ENCODE measurements at places on chromosomes 11 and 22.

DNA sequence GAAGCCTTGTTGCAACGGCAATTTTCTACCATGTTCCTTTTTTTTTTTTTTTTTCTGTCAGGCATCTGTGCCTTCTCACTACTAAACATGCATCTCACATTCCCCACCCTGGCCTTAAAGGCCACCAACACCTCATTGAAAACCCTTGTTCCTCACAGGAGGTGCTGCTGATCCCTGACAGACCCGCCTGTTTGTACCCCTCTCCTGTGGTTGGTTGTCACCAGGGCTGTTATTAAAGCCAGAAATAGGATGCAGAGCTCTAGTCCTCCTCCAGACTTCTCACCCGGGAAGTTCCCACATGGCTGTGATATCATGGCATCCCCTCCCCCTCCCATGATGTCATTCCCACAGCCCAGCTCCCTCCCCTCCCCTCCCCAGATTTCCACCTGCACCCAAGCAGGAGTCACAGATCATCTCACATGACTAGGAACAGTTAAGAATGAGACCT, 302.8 kb upstream of the NCAM1 start:
- no peak for DNase-seq

DNA sequence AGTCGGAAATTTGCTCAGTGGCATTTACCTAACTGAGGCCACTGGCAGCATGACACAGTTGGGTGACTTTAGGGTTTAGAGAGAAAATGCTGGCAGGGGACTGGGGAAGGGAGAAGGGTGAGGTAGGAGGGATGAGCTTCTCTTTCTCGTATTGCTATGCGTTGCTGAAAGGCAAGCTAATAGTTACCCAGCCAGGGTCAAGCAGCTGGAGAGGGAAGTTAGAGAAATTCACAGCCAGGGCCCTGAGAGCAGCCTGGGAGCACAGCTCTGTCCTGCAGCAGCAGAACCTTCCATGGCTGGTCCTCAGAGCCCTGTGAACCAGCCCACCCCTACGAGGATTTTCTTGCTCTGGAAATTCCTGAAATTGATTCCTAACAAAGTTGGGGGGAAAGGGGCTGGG, 679.6 kb downstream of the NTM start:
- no peak for DNase-seq

DNA sequence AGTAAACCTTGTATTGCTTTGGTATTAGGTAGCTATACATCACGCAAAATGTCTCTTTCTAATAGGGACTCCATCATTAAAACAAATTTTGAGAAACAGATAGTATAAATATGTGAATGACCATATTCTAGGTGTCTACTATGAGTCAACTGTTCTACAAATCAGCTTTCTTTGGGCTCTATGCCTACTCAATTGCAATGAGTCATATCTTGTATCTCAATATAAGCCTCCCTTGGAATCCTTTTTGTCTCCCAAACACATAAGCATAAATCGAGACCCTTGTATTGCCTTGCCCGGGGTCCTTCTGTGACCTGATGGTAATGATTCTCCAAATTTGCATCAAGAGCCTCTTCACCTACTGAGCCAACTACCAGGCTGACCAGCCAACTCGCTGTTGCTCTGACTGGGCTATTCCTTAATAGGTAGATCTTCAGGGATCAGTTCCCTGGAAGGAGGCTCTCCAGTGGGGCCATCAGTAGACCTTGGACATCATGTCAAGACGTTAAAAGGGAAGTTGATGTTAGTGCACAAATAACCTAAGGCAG, 22.2 kb downstream of the BLID start:
- DNase-seq: no peak

DNA sequence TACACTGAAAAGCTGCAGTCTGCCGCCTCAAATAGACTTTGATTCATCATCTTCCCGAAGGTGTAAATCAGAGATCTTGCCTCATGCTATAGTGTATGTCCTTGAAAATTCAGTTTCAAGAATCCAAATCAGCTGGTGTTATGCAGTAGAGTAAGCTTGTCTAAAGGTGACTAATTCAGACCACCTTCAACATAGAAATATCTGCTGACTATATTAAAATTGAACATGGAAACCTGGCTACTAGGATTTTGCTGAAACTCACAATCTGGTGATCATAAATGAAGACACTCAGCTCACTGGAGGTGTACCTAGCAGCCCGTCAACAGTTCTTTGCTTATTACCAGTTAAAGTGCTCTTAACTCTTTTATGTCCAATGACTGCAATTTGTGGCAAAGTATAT, 266.6 kb downstream of the CADM1 start:
- no peak for DNase-seq

DNA sequence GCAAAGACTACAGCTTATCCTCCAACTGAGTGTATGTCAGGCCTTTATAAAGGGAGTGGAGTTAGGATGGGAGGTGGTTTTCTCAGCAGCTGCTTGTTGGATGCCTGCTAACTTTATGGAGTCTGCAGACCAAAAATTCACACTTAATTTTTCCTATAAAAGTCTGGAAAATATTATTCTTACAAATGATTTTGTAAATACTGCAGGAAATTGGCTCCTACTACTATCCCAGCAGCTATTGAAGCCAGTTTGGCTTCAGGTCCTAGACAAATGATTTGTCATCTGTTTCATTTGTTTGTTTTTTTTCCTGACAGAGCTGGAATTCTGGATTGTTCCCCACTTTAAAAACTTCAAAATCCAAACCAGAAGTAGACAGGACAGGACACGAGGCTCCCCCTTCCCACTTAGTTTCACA, 292.5 kb downstream of the TMEM135 start:
- no peak for DNase-seq

DNA sequence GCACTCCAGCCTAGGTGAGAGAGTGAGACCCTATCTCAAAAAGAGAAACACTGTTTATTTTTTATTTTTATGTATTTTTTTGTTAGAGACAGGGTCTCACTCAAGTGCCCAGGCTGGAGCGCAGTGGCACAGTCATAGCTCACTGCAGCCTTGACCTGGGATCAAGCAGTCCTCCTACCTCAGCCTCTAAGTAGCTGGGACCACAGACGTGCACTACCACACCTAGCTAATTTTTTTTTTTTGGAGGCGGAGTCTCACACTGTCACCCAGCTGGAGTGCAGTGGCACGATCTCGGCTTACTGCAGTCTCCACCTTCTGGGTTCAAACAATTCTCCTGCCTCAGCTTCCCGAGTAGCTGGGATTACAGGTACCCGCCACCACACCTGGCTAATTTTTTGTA, 6.4 kb downstream of the RBX1 start:
- no peak for DNase-seq

- no peak for DNase-seq
Measured at GRCh38 chr11:130634961-130635473, 186.6 kb downstream of the ADAMTS15 start.

GRCh38 chr11:61059260-61059752, 43.0 kb upstream of the CD5 start:
- DNase-seq: no peak

- DNase-seq: peak; percentile 28
Measured at GRCh38 chr11:66950112-66950535, 8.1 kb downstream of the PC start.

GRCh38 chr11:12052676-12053605, 44.5 kb upstream of the DKK3 start:
- DNase-seq: no peak

DNA sequence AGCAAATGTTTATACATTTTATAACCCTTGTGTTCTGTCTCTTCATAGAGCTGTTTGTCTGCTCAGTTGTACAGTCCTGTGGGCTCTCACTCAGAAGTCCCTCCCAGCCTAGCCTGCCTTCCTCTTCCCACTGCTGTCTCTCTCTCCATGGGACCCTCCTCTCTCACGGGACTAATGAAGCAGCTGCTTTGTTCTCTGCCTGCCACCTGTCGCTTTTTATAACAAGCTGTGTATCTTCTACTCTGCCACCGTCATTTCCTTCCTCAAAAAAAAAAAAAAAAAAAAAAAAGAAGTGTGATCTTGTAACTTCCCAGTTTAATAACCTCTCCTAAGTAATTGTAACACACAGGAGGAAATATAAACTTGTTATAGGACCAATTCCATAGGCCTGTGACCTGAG, 92.2 kb upstream of the ALKBH3 start:
- DNase-seq: no peak

- no peak for DNase-seq
Measured at GRCh38 chr11:70358753-70359152, 39.6 kb upstream of the CTTN start.

GRCh38 chr22:22440188-22440587, 68.4 kb downstream of the ZNF280B start:
- no peak for DNase-seq

- DNase-seq: no peak
Measured at GRCh38 chr11:20459865-20460264, 72.3 kb downstream of the PRMT3 start.

GRCh38 chr11:22449441-22449840, 111.3 kb downstream of the SLC17A6 start:
- DNase-seq: no peak

- no peak for DNase-seq
Measured at GRCh38 chr22:28064920-28065319, 145.9 kb upstream of the PITPNB start.

DNA sequence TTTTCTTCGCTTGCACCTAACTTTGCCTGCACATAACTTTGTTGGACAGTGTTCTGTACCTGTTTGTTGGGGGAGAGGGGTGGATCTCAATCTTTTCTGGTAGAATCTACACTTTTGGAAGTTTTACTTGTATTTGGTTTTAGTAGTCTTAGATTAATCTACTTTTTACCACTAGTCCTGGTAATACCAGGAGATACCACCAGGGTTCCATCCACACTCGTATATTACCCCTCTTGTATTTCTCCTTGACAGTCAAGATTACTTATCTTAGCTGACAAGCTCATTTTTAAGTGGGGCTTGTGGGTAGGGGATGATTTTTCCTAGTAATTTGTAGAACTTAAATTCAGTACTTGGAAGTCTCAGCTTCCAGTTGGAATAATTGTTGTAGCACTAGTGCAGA, 37.3 kb upstream of the TECTA start:
- no peak for DNase-seq

GRCh38 chr11:3177931-3178330, 12.8 kb upstream of the OSBPL5 start:
- no peak for DNase-seq

DNA sequence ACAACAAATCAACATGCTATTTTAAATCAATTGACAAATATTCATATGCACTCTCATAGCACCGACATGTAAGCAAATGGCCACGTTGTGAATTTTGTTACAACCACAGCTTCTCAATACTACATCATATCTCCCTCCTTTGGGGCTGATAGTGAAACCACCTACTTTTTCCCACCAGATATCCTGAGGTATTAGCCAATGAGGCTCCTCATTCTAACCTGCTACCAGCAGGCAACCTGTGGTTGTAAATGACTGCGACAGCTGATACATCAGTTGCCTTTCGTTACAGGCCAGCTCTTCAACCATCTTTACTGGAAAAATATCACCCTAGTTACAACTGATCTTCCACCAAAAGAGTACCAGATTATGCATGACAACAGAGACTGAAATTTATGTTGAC, 3.7 kb upstream of the XKR3 start:
- no peak for DNase-seq

DNA sequence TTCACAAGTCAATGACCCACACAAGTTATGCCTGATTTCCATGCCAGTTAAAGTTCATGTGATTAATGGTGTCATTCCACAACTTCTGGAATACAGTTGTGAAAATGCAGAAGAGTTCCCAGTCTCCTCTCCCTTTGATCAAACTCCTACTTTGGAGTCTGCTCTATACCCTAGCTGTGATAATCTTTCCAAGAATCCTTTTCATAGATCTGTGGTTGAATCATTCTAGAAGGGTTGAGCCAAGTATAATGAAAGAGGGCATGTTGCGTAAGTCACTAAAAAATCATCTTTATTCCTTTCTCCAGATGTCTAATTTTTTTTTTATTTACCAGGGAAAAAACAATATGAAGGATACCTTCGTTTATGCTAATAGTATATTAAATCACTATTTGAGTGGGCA, 89.7 kb upstream of the CARD18 start:
- no peak for DNase-seq

DNA sequence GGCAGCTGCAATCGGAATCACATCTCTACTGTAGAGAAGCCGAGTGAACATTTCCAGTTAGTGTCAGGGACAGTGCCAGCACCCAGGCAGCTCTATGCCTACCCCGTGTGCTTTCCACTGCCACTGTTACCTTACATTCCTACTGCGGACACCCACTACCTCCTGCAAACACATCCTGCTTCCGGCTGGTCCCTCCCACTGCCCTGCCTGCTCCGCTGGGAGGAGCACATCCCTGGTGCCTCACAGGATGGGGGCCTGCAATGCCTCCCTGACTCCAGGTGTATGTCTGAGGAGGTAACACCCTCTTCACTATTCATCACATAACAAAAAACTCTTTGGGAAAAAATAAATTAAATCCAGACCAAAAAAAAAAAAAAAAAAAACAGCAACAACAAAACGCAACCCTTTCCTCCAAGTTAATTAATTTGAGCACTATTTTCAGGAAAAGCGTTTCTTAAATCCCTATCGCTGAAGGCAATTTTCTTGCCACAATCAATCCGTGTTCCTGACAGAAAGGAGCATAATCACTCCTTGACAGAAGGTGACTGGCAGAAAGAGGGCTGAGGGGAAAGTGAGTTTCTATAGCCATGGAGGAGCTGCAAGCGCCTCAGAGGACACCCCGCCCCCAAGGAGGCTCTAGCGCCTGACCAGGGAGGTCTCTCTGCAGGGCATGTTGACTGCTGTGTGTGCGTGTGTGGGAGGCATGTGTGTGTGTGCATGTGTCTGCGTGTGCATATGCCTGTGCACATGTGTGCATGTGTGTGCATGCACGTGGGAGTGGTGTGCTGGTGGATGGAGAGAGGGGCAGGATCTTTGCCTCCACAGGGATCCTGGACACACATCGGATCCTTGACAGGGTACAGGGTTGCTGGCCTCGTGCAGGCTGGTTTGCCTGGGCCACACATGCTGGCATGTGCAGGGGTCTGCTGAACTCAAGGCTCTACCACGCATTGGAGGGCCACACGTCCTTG, 134.8 kb upstream of the NTM start:
- no peak for DNase-seq

- no peak for DNase-seq
Measured at GRCh38 chr11:28684011-28684586, 575.9 kb downstream of the METTL15 start.

DNA sequence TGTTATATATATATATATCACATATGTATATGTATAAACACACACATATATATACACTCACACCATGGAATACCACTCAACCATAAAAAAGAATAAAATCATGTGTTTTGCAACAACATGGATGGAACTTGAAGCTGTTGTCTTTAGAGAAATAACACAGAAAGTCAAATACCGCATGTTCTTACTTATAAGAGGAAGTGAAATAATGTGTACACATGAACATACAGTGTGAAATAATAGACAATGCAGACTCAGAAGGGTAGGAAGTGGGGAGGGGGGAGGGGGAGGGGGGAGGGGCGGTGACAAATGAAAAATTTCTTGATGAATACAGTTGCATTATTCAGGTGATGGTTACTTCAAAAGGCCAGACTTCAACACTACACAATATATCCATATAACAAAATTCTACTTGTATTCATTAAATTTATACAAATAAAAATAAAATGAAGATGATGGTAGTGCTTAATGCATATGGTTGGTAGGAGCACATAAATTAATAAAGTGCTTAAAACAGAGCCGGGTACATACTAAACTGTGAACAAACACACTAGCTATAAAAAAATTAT, 5.8 kb upstream of the OR5B2 start:
- DNase-seq: no peak

- no peak for DNase-seq
Measured at GRCh38 chr22:50723991-50724390, 14.0 kb upstream of the ACR start.

Measured in nephron progenitor cell (in vitro differentiated cells).